CD4-positive, CD25-positive, alpha-beta regulatory T cell (primary cell): ENCODE measurements at places on chromosomes 4 and X.
A peak's percentile ranks its signal among the peaks of the same experiment; 100 is the strongest.

GRCh38 chrX:41921492-41922430 lies 1.6 kb downstream of the CASK start:
- peak; percentile 26 for DNase-seq

DNA sequence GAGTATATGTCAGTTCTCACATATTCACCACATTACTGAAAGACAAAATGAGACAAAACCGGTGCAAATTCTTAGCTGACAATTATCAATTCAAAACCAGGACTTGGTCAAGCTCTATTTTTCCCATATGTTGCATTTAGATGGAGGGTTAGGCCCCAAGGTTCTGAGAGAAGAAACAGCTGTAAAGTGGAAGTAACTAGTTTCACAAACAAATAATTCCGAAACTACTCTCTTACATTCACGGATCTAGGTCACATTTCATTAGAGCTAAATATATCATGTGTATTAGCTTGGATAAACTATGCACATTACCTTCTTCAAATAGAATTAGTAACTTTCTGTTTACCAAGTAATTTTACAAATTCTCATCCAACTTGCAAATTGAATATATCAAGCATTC lies 3.7 kb upstream of the GABRA2 start:
- DNase-seq, result no peak

- DNase-seq, result no peak
These were observed 9.0 kb upstream of the PROM1 start for GRCh38 chr4:16092682-16093319.

- DNase-seq, result no peak
These were observed 1408.8 kb downstream of the STIM2 start for GRCh38 chr4:28269426-28269825.

GRCh38 chr4:6231663-6232165 lies 31.4 kb upstream of the JAKMIP1 start:
- DNase-seq, result no peak

DNA sequence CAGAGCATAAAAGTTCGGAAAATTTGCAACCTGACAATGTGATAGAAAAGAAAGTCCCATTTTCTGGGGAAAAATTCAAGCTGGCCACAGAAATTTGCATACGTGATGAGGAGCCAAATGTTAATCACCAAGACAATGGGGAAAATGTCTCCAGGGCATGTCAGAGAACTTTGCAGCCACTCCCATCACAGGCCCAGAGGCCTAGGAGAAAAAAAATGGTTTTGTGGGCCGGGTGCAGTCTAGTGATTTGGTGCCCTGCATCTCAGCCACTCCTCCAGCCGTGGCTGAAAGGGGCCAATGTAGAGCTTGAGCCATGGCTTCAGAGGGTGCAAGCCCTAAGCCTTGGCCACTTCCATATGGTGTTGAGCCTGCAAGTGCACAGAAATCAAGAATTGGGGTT lies 71.2 kb downstream of the CHRNA9 start:
- DNase-seq, result no peak

DNA sequence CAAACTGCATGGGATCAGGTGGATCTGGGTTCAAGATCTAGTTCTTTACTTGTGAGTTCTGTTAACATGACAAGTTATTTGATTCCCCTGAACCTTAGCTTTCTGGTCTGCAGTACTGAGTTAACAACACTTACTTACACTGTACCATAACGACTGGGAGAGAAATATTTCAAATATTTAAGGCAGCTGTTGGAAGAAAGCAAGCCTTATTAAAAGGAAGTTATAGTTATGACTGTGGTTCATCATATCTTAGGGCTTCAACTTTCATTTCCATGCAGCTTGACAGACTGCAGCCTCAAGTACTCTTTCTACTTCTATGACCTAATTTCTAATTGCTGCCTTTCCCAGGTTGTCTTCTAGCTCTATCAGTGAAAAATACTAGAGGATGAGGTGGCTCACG lies 40.0 kb upstream of the PDGFRA start:
- no peak for DNase-seq

DNA sequence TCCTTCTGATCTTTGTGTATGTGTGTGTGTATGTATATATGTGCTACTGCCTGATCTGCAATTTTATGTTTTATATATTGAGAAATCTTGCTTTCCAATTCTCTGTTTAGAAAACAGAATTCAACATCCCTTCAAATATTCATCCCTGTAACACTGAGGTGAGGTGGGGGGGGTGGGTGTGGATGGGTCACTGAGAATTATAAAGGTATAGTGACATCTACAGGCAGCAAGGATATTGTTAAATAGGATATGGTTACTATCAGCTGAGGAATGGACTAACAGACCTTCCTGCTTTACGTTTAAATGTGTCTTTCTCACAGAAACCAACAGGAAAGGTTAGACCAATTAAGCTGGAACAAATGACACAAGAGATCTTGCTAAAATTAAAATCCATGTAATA lies 19.0 kb upstream of the MAGEB2 start:
- no peak for DNase-seq

DNA sequence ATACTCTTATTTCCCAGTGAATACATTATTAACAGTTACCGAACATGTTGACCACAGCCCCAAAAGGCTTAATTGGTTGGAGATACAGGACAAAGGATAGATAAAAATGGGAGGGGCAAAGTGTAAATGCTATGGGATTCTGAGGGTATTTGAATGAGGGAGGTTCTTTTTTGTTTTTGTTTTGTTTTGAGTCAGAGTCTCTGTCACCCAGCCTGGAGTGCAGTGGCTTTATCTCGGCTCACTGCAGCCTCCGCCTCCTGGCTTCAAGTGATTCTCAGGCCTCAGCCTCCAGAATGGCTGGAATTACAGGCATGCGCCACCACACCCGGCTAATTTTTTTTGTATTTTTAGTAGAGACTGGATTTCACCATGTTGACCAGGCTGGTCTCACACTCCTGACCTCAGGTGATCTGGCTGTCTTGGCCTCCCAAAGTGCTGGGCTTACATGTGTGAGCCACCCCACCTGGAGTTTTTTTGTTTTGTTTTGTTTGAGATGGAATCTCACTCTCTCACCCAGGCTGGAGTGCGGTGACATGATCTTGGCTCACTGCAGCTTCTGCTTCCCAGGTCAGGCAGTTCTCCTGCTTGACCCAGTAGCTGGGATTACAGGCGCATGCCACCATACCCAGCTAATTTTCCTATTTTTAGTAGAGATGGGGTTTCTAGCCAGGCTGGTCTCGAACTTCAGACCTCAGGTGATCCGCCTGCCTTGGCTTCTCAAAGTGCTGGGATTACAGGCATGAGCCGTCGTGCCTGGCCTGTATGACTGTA lies 9.0 kb downstream of the UBE2K start:
- peak; percentile 20 for DNase-seq

DNA sequence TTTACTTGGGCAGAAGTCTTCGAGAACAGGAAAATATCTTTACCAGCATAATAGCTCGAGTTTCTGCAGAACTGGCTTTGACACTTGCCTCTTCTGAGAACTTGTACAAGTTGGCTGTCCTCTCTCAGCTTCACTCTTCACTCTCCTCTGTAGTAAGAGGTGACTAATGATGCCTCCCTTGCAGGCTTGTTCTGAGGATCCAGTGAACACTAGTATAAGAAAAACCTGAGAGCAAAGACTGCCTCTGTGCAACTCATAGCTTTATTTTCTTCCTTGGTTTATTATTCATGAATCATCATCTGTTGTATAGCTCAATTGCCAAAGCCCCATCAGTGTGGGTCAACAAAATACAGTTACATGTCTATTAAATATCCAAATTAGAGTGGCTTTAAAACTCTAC lies 266.7 kb upstream of the CLNK start:
- no peak for DNase-seq

- DNase-seq, result no peak
These were observed 119.7 kb upstream of the NWD2 start for GRCh38 chr4:37124800-37125199.

GRCh38 chr4:15005474-15006115 lies 3.3 kb downstream of the CPEB2 start:
- no peak for DNase-seq

DNA sequence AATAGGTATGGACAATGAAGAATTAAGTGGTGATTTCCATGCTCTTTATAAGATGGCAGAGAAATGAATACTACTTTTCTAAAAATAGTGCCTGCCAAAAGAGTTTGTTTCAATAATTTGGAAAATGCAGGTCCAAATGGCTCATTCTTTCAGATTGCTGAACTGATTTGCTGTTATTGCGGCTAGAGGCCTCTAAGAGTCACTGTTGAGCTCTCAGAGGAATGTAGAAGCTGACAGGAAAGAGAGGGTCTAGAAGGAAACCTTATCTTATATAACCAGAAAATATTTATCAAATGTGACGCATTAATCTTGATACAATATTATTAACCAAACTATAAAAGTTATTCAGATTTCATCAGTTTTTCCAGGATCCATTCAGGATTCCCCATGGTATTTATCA lies 65.7 kb upstream of the PAGE1 start:
- peak; percentile 11 for DNase-seq

GRCh38 chr4:140054861-140055260 lies 99.1 kb downstream of the MAML3 start:
- DNase-seq, result no peak

- no peak for DNase-seq
These were observed 2.7 kb downstream of the KCNE5 start for GRCh38 chrX:109622270-109622669.

GRCh38 chr4:31408121-31408520 lies 688.0 kb downstream of the PCDH7 start:
- no peak for DNase-seq

GRCh38 chr4:65646136-65646535 lies 24.2 kb downstream of the EPHA5 start:
- DNase-seq, result no peak

- no peak for DNase-seq
These were observed 664.3 kb downstream of the RPA4 start for GRCh38 chrX:97547877-97548578.

- no peak for DNase-seq
These were observed 138.7 kb downstream of the RAP1GDS1 start for GRCh38 chr4:98399915-98400314.

- DNase-seq, result peak; percentile 2
These were observed at the start of gene FSTL5 for GRCh38 chr4:162163892-162164759. FSTL5 (minus strand) TSS chr4:162164000; CDS start chr4:162111396, 52,604 bp downstream.

DNA sequence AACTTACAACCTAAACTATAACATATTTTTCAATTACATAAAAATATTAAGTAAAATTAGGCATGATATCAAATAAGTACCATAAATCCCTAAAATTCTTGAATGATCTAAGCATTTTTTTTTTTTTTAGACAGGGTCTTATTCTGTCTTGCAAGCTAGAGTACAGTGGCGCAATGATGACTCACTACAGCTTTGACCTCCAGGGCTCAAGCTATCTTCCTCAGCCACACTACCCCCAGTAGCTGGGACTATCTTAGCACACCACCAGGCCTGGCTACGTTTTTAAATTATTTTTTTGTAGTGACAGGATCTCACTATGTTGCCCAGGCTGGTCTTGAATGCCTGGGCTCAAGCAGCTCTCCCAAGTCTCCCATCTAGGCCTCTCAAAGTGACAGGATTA lies 1042.3 kb downstream of the FSTL5 start:
- no peak for DNase-seq

GRCh38 chrX:39169976-39170375 lies 368.7 kb downstream of the MID1IP1 start:
- no peak for DNase-seq

DNA sequence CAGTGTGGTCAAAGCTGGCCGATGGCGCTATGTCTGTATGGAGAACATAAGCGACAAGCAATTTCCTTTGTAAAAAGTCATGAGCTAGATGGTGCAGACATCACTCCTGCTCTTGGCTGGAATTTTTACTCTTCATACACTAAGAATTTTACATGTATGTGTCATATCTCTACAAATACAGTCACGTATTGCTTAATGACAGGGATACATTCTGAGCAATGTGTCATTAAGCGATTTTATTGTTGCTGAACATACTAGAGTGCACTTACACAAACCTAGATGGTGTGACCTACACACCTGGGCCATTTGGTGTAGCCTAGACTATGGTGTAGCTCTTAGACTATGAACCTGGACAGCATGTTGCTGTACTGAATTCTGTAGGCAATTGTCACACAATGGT lies 185.4 kb downstream of the SOWAHB start:
- no peak for DNase-seq

- DNase-seq, result no peak
These were observed 21.8 kb downstream of the SPANXC start for GRCh38 chrX:141220342-141221008.

GRCh38 chr4:33255094-33255493 lies 2534.9 kb downstream of the PCDH7 start:
- DNase-seq, result no peak

DNA sequence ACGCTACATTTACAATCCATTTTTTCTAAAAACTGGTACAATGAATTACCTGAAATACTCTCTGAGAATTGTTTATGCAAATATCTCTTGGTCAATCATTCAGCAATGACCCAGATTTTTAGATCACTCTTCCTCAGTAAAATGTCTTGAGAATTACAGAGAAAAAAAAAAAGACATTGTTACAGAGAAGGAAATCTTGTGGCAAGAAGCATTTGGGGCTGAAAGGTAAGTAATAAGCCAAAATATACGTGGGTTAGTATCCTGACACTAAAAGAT lies 19.6 kb upstream of the TET2 start:
- DNase-seq, result no peak

DNA sequence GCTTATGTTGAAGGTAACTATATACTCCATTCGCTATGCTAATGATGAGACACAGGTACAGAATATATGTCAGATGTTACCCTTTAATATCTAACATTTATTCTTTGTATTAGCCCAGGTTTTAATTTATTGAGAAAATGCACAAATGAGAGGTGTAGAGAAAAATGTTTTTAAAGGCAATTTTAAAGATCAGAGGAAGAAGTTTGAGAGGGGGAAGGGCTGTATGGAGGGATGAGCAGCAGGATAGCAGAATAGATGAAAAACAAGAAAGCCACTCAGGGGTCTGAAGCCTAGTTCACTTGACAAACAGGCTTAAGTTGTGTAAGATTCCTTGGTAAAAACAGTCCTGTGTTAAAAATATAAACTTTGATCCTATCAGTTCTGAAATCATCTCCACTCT lies 3.7 kb downstream of the MAB21L2 start:
- no peak for DNase-seq

DNA sequence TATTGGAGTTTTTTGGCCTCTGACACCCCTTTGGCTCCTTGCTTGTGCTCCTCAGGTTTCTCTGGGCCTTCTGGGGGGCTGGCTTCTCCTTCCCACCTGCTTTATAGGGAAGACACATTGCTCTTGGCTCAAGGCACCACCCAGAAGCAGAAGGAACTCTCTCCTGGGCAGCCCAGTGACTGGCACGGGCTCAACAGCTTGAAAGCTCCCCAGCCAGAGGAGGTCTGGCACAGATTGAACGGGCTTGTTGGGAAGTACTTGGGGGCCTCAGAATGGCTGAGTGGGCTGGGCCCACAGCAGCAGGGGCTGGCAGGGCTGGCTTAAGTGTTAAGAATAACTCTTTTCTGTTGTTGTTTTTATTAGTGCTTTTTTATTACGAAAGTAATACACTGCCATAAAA lies 11.2 kb upstream of the ZNF185 start:
- no peak for DNase-seq

DNA sequence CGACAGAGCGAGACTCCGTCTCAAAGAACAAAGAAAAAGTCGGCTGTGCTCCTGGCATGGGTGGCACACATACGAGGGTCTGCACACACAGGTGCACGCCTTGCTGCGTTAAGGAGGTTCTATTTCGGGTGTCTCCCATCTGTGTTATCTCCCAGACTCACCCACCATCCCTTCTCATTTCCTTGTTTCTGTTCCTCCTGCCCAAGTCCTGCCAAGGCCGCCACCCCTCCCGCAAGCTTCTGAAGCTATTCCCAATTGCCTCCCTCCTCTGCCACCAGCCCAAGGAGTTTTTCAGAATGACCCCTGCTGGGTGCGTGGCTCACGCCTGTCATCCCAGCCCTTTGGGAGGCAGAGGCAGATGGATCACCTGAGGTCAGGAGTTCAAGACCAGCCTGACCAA lies 6.0 kb upstream of the IL3RA start:
- no peak for DNase-seq

GRCh38 chr4:15162046-15162445 lies 159.8 kb downstream of the CPEB2 start:
- DNase-seq, result no peak
